GM12864 (cell line): ENCODE measurements at places on chromosomes 5 and 9.

- no peak for DNase-seq
Observed at GRCh38 chr9:466747-467146, 252.1 kb downstream of the DOCK8 start.

- no peak for DNase-seq
Observed at GRCh38 chr5:53090229-53090628, 19.3 kb downstream of the MOCS2 start.

- DNase-seq = no peak
Observed at GRCh38 chr9:130220352-130220751, 45.2 kb upstream of the HMCN2 start.

GRCh38 chr9:130872912-130873503 is 23.6 kb downstream of the QRFP start:
- no peak for DNase-seq

DNA sequence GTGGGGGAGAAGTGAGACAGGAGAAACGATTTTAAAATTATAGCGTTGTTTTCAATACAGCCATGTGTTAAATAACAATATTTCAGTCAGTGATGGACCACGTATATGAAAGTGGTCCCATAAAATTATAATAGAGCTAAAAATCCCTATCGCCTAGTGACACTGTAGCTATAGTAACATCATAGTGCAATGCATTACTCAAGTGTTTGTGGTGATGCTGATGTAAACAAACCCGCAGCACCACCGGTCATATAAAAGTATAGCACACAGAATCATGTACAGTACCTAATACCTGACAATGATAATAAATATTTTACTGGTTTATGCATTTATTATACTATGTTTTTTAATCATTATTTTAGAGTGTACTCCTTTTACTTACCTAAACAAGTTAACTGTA is 407.4 kb upstream of the SEMA6A start:
- no peak for DNase-seq

DNA sequence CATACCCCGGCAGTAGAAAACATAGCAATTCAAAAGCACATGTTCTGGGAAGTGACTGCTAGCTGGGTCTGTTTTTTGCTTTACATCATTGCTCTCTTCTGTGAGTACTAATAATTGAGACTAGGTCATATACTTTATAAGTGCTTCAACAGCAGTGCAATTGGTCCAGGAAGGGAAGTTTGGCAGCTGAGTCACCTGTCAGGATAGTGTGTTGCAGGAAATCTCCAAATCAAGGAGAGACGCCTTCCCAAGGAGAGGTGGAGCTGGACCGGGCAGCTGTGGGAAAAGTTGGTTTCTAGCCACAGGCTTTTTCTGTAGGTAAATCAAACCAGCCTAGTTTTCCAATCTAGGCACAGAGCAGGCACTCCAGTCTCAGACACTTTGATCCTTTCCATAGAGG is 330.1 kb downstream of the ENC1 start:
- DNase-seq = no peak

DNA sequence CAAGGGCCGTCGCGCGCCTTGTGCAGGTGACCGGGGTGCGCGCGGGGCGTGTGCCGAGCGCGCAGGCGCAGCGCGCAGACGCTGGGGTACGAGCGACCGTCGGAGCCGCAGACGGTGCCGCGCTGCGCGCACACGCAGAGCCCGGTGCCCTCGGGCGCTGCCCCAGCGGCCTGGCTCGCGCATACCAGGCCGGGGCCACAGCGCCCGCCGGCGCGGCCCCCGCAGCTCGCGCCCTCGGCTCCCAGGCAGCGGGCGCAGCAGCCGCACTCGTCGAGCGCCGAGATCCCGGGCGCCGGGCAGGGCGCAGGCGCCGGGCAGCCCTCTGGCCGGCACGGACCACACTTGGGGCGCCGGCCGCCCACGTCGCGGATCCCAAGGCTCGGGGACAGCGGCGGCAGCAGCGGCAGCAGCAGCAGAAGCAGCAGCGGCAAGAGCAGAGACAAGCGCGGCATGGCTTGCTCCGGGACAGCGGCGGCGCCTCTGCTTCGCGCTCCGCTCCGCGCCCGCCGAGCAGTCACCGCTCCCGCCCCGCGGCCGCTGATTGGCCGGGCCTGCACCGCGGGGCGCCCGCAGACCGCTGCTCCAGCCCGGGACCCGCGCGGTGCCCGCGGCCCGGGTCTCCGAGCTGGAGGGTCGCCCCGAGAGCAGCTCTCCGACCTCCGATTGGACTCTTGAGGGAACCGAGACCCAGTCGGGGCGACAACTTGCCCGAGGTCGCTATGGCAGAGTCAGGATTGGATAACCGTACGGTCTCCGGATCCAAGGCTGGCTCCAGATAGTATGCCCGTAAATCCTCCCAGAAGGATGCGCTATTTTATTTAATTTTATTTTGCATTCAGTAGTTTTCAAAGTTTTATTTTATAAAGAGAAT is at the start of gene IGFBPL1:
Gene IGFBPL1 (minus strand): TSS at position 482 of the 871 bp plus-strand sequence. CDS start 30 bp downstream, at position 452.
- DNase-seq = no peak

GRCh38 chr5:65151614-65152013 is 330.1 kb downstream of the ADAMTS6 start:
- no peak for DNase-seq

DNA sequence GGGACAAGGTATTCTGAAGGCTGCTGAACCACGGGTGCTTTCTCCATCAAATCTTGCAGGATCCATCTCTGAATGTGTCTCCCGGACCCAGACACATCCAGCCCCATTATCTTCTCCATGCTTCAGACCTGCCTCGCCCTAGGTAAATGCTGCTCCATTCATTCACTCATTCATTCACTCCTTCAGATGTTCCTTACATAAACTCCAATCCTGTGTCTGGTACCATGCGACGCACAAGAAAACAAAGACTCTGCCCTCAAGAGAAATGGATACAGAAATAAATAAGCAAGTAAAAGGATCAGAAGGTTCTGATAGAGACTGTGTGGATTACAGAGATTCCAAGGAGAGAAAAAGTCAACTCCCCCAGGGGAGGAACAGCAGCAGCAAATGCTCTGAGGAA is 7.9 kb upstream of the PSMB7 start:
- DNase-seq = no peak

DNA sequence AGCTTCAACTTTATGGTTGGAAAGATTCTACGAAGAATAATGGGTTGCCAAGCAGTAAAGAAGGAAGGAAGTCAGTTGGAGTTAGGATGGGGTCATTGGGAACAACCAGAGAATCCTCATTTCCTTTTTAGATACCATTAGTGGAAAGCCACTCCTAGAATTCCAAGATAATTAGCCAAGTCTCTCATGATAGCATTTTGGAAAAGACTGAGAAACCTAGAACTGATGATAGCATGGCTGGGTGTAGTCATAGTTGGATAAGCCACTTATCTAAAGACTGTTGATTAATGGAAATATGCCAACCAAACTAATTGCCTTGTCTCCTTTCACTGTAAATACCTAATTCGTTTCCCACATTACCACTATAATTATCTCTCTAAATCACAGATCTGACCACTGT is 377.0 kb downstream of the GLIS3 start:
- no peak for DNase-seq

DNA sequence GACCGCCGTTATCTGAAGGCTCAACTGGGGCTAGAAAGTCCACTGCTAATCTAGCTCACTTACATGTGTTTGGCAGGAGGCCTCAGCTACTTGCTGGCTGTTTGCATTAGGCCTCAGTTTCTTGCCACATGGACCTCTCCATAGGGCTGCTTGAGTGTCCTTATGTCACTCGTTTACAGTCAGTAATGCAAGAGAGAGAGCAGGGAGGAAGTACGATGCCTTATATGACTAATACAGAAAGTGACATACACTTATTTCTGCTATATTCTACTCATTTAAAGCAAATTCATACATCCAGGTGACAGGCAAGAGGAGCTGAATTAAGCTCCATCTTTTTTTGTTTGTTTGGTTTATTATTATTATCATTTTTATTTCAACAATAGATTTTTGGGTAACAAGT is 179.6 kb downstream of the LURAP1L start:
- DNase-seq = no peak

- no peak for DNase-seq
Observed at GRCh38 chr5:73284985-73285384, 112.0 kb downstream of the TMEM174 start.

DNA sequence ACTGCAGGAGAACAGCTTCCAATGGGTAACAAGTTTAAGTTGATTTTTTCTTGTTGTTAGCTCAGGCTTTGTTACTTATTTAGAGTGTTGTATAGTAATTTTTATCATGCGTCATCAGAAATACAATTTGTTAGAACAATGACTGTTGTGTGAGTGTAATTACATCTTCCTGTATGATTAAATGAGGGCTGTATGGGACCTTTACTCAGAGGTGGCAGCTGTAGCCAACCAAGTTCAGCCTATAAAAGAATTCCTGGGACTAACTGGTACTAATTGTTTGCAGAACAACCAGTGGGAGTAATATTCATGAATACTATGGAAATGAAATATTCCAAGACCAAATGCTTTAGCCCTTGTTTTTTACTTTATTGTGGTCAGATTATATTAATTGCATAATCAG is 30.8 kb upstream of the TJP2 start:
- no peak for DNase-seq

GRCh38 chr5:110094548-110094947 is 404.8 kb downstream of the MAN2A1 start:
- no peak for DNase-seq

DNA sequence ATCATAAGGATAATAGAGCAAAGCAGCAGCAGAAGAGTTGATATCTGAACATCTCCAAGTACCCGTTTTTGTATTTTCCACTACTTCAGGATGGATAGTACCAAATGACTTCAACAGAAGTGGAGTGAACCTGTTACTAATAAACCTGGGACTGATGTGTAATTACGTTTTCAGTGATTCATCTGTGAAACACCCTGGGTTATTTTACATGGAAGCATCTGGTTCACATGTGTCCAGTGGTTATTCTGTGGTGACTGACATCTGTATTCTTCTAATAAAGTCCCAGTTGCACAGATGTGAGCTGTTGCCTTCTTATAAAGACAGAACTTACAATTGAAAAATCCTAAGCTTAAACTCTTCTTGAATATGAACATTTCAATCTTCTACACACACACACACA is 139.7 kb upstream of the VCAN start:
- no peak for DNase-seq

GRCh38 chr9:81314490-81314889 is 374.9 kb downstream of the TLE1 start:
- no peak for DNase-seq

GRCh38 chr5:16970826-16971225 is 34.7 kb upstream of the MYO10 start:
- no peak for DNase-seq

GRCh38 chr5:170313344-170313743 is 15.8 kb upstream of the LCP2 start:
- no peak for DNase-seq

- DNase-seq = no peak
Observed at GRCh38 chr5:157113002-157113401, 4.2 kb upstream of the HAVCR2 start.

DNA sequence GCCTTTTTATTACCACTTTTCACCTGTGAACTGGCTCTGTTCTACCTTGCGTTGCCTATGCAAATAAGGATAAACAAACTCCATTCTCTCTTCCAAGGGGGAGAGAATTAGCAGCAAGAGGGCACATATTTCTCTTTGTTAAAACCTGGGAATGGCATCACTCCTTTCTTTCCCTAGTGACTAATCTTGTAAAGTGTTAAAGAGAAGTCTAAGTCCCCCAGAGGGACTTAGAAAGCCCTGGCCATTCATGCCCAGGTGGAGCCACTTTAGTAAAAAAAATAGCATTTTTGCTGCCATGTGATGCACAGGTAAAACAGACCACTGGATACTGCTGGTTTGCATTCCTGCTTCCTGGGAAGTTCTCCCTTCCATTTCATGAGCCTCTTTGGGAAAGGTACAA is 148.4 kb downstream of the MAN2A1 start:
- no peak for DNase-seq

- no peak for DNase-seq
Observed at GRCh38 chr5:150058480-150059126, 27.8 kb downstream of the CSF1R start.

- no peak for DNase-seq
Observed at GRCh38 chr9:135385793-135386192, 93.8 kb upstream of the PPP1R26 start.

GRCh38 chr5:56624751-56625150 is 190.6 kb upstream of the MAP3K1 start:
- no peak for DNase-seq

GRCh38 chr9:89815903-89816573 is 211.2 kb downstream of the GADD45G start:
- no peak for DNase-seq

DNA sequence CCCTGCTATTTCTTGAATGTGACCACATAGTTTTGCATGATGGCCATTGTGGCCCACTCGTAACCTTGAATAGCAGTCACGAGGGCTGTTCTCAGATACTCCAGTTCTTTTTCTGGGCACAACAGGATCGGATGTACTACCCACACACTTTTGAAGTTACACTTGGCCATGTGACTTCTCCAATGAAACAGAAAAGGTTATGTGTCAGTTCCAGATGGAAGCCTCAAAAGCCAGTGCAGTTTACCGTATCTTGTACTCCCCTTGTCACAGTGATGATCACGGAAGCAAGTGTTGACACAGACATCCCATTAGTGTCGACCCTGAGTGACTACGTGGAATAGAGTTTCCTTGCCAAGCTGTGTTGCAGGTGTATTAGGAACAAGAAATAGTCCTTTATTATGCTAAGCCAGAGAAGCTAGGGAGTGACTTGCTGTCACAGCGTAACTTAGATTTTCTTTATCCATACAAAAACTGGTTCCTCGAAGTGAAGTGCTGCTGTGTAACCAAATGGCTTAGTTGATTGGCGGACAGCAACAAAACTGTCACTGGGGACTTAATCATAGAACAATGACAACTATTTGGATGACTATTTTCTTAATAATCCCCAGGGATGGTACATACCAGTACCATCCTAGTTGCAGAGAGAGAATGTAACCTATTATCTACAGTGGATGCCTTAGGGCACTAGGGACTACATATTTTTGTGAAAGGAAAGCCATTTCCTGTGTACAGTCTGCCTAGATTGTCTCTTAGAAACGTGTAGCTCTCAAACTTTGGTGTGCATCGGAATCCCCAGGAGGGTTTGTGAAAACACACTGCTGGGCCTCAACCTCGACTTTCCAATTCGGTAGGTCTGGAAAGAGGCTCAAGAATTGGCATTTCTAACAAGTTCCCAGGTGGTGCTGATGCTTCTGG is 90.1 kb upstream of the DMRT1 start:
- DNase-seq = peak; percentile 71

GRCh38 chr9:34958411-34958982 is 412 bp downstream of the PHF24 start:
- no peak for DNase-seq

DNA sequence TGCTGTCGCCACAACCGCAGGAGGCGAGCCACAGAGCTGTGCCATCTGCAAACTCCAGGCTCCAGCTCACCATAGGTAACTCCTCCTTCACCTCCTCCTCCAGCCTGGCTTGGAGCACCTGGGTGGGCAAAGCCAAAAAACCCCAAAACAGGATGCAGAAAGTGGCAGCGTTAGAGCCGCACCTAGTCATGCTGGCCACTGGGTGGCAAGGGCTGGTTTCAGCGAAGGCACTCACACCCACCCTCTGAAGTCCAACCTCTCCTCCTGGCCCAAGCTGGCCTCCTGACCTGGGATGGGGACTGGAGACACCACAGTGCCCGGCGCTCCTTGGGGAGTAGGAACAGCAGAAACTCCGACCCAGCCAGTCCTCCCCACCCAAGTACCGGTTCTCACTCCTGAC is 28.7 kb upstream of the ZNF354B start:
- DNase-seq = no peak

GRCh38 chr5:179840321-179840720 is 18.3 kb downstream of the MRNIP start:
- DNase-seq = no peak
